ENCODE measurements at places on chromosomes 3 and 15.
A peak's percentile ranks its signal among the peaks of the same experiment; 100 is the strongest.

DNA sequence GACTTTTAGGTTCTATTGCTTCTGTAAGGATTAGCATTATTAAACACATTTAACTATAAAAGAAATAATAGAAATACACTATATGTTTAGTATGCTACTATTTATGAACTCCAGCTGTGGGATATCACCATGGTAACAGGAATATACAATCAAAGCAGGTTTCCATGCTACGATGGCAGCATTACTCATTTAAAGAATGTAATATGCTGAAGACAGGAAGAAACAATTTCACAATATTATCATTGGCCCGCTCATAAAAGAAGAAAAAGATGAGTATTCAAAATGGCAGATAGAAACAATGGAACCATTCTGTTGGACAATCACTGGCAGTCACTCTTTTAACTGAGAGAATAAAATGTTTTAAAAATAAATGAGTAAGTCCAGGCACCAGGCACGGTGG lies 153.4 kb downstream of the CBLB start:
- no peak for DNase-seq

GRCh38 chr3:137121704-137122314 lies 164.0 kb downstream of the IL20RB start:
- peak; percentile 13 for DNase-seq

- no peak for DNase-seq
Observed at GRCh38 chr3:27380433-27381357, 11.5 kb upstream of the NEK10 start.

DNA sequence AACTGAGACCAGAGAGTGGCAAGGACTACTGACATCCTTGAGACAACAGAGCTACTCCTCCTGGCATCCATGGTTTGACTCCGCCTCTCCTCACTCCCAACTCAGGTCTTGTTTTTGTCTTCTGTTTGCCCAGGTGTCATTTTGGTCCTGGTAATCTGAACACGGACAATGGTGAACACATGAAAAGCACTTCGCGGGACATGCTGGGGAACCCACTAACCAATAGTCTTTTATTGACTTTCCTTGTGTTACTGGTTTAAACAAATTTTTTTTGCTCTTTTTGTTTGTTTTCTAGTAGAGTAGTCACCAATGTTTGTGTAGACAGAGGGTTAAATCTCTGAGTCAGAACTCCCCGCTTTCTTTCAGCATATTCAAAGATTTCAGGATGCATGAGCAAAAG lies 38.4 kb downstream of the LARP6 start:
- no peak for DNase-seq

- no peak for DNase-seq
Observed at GRCh38 chr3:194261581-194262063, 89.5 kb downstream of the CPN2 start.

- no peak for DNase-seq
Observed at GRCh38 chr15:97968380-97968779, 7.9 kb downstream of the ARRDC4 start.

DNA sequence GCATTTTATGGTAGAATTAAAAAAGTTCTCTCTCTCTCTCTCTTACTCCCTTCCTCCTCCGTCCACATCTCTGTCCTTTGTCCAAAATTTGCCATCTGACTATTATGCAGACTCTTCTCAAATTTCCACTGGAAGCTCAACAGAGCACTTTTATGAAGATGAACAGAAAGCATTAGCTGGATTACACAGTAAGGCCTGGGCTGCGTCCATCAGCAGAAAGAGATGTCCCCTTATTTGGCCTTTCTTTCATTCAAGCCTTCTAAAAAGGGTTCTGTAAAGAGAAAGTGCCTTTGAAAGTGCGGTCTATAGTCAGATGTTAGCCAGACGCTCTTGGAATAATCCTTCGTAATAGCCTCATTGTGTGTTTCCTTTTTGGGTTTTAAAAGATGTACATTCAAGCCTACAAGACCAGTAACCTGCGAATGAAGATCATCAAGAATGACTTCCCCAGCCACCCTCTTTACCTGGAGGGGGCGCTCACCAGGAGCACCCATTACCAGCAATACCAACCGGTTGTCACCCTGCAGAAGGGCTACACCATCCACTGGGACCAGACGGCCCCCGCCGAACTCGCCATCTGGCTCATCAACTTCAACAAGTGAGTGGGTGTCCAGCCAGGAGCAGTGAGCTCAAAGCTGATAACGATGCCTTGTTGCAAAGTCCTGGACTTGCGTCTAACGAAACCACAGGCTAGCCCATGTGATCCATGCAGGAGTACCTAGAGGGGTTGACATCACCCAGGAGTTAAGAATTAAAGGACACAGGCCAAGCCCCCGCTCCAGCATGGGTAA lies 53.1 kb downstream of the MESD start:
- no peak for DNase-seq

GRCh38 chr15:78702609-78703333 lies 61.8 kb upstream of the CHRNB4 start:
- no peak for DNase-seq

DNA sequence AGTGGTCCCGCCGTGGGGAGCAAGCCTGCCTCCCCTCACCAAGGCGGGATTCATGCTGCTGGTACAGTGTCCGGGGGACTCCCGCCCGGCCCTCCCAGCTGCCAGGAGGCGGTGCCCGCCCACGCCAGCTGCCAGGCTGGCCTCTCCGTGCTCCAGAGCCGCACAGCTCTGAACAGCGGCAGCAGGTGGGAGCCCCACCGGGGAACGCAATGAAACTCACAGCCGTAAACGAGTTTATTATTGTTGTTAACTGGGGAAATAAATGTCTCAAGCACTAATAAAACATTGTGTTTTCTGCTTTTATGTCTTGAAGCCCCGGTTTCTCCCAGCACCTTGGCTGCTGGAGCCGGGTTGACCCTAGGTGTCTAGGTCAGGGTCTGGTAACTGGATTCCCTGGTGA lies 317.7 kb upstream of the TLE3 start:
- no peak for DNase-seq

GRCh38 chr3:126538966-126539365 lies 15.0 kb downstream of the CHST13 start:
- no peak for DNase-seq

DNA sequence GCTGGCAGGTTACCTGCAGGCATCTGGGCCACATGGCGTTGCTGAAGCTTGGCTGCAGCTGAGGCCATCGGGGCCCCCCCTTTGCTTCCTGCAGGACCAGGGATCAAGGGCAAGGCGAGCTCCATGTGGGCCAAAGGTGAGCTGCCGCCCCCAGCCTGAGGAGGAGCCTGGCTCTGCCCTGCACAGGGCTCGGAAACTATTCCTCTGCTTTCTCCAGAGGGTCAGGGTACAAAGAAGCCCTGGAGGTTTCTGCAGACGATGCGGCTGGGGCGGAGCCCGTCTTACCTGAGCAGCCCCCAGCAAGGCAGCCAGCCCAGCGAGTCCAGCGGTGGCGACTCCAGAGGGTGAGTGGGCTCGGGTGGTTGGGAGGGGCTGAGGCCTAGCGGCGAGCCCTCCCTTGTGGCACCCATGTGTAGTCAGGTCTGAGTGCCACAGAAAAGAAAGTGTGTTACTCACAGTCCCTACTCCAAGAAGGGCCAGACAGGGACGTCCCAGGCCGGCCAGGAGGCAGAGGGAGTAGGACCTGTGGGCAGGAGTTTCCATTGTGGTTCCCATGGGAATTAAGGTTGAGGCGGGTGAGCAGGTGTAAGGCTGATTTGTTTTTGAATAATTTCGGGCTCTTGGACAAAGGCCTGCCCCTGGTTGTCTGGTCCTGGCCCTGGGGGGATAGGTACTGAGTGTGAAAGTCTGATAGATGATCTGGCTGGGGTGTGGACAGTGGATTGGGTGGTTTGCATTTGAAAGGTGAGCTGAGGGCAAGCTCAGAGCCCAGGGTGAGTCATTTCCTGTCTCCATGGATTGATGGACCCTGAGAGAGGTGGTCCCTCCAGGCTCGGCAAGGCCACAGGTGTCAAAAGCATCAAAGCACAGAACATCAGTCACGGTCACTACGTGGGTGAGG lies 25.4 kb downstream of the CFAP100 start:
- no peak for DNase-seq

DNA sequence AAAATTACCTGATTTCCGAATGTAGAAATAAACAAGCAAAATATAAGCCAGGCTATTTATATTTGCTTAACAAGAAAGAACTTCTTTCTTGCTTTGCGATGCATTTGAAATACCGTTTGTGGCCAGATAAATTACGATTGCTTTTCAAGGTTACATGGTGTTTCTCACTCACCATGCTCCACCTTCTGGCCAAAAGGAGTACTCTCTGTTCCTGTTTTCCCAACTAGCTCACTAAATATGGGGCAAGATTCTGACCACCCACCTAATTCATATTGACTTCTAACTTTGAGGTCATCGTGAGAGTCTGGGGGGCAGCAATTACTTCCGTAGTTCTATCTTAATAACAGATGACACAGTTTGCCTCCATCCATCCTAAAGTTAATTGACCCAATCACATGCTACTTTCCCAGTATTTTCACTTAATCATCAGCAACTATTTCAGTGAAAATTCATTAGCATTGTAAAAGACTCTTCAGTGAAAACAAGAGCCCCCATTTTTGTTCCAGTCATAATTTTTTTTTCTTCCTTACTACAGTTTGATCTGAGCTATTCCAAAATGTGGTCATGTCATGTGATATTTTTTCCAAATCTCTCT lies 25.9 kb downstream of the ACP3 start:
- DNase-seq, result peak; percentile 51

- no peak for DNase-seq
Observed at GRCh38 chr3:158709666-158710083, 22.6 kb downstream of the RARRES1 start.

GRCh38 chr3:171266740-171267073 lies 193.5 kb downstream of the TNIK start:
- DNase-seq, result no peak

- DNase-seq, result peak; percentile 52
Observed at GRCh38 chr15:98311566-98312188, 336.7 kb upstream of the IGF1R start.

DNA sequence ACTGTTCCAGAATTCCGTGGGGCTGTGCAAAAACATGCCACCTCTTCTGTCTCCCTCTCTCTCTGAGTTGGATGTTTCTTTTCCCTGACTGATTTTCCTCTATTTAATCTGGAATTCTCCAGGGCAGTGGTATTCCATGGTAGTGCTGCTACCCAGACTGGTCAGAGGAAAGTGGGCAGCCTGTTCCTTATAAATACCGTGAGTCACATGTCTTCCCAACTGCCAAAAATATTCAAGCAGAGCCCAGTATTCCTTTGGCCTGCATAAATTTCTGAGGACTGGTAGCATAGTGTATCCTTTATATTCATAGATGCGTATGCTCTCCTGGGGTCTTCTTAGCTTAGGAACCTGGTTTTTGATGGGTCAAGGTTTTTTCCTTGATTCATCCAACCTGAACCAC lies 40.9 kb downstream of the CEMIP start:
- no peak for DNase-seq

DNA sequence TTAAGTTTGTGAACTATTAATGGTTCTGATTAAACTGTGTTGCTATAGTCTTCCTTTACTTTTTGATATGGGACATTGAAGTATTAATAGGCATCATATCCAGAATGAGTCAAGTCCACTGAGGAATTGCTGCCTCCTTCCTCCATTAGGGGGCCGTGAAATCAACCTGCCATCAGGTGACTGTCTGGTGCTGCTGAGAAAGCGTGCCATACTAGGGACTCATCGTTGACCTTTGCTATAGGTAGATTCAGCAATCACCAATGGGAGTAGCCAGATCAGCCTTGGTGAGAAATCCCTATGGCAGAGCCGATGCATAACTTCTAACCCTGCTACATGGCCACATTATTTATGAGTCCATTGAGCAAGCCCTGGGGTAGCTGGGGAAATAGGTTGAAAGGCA lies 30.1 kb upstream of the SLC28A2 start:
- DNase-seq, result no peak
